ENCODE measurements at places on chromosomes 2 and 18.

DNA sequence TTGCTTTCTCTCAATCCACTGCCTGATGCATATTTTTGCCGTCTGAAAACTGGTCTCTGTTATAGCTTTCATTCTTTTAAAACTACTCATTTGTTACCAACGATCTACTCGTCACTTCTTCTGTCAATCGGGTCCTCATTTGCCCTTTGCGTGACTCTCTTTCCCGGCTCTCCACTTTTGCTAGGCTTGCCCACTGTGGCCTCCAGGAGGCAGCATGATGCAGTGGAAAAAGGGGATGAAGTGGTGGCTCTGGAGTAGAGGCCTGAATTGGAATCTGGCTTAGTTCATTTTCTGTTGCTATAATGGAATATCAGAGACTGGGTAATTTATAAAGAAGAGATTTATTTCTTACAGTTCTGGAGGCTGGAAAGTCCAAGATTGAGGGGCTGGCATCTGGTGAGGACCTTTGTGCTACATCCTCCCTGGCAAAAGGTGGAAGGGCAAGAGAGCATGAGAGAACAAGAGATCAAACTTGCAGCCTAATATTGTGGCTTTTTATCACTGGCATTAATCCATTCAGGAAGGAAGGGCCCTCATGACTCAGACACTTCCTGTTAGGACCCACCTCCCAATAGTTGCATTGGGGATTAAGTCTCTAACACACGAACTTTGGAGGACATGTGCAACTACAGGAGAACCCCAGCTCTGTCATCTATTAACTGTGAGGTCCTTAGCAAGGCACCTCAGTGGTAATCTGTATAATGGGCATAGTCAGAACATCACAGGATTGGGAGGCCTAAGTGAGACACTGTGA lies 15.4 kb downstream of the GDF7 start:
- no peak for DNase-seq

GRCh38 chr2:151228847-151229512 lies 32.7 kb downstream of the RBM43 start:
- DNase-seq: no peak

DNA sequence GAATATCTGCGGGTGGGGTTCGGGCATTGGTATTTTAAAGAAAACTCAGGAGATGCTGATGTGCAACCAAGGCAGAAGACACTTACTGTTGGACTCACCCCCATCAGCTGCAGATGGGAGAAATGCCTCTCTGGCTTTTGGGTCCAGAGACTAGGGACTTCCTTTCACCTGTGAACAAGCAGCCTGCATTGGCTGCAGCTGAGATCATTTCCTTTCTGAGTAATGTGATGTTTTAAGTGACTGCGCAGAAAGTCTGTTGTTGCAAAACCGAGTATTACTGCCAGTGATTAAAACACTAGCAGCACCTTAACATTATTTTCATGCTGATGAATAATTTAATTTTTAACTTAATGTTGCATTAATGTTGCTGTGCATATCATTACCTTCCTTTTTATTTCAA lies 143.0 kb downstream of the TSN start:
- no peak for DNase-seq

- DNase-seq: no peak
Measured at GRCh38 chr2:113888641-113889470, 1.0 kb upstream of the ACTR3 start.

GRCh38 chr2:241852116-241852980 lies 6.3 kb downstream of the PDCD1 start:
- DNase-seq: no peak

- no peak for DNase-seq
Measured at GRCh38 chr2:206241736-206242135, 32.7 kb upstream of the ZDBF2 start.

- DNase-seq: peak; percentile 92
Measured at GRCh38 chr2:26184555-26185303, 11.8 kb downstream of the GAREM2 start.

DNA sequence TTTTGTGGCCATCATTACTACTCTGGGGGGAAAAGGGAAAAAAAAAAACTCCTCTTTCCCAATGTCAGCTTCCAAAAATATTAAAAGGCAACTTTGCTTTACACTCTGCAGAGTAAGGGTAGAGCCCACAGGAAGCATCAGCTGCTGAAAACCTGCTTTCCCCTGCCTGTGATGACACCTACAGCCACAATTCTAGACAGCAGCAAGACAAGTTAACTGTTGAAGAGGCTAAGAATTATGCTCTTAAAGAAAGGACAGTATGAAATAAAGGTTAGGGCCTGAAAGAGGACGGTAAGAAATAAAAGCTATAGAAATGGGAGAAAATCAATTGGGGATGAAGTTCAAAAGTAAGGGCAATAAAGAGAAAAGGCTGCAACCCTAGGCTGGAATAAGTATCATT lies 3.0 kb downstream of the PDE11A start:
- DNase-seq: no peak

- no peak for DNase-seq
Measured at GRCh38 chr2:68926796-68927195, 25.9 kb downstream of the GKN2 start.

DNA sequence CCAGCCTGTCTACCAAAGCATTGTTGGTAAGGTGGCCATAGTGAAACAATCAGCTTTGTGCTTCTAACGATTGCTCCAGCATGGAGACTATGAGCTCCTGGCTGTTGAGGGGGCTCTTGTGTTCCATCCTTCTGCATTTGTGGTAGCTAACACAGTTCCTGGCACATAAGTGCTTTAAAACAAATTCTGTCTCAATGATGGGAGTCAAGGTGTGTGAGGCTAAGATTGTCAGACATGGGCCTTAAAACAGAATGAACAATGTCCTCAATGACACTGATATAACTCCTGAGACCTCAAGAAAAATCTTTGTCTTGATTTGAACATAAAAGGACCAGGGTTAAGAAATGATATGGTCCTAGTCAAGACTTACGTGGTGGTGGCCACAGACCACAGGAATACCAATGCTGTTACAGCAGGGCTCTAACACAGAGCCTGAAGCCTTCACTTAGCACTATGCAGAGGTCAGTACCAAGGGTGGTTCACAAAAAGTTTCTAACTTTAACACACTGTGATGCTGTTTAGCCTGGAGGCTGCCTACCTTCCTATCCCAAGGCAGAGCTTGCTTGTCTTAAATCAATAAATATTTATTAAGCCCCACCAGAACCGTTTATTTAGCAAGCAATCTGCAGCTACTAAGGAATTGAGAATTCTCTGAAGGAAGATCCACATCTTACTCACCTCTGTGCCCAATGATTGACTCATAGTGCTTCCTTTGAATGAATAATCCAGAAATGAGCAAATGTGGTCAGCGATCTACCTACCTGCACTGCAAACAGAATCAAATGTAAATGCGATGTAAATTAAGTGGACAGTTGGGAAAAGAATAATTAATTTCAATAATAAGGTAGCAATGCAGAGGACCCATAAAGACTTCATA lies 35.1 kb downstream of the EVA1A start:
- DNase-seq: no peak

- DNase-seq: peak; percentile 43
Measured at GRCh38 chr2:246489-247144, 17.2 kb downstream of the SH3YL1 start.

GRCh38 chr2:118936936-118937335 lies 5.1 kb upstream of the MARCO start:
- DNase-seq: no peak

DNA sequence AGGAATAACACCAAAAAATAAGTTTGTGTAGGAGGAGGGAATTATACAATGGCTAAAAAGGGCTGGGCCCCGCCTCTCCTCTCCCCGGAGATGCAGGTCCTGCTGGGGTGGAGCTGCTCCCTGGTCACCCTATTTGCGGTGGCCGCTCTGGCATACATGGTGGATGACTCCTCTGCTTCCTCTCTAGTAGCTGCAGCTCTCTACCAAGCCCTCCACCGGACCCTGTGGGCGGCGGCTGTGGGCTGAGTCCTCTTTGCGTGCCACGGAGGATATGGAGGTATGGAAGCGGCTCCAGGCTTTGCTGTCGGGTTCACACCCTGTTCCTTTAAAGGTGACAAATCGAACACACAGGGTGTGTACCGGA lies 77.1 kb upstream of the SEC11C start:
- no peak for DNase-seq

DNA sequence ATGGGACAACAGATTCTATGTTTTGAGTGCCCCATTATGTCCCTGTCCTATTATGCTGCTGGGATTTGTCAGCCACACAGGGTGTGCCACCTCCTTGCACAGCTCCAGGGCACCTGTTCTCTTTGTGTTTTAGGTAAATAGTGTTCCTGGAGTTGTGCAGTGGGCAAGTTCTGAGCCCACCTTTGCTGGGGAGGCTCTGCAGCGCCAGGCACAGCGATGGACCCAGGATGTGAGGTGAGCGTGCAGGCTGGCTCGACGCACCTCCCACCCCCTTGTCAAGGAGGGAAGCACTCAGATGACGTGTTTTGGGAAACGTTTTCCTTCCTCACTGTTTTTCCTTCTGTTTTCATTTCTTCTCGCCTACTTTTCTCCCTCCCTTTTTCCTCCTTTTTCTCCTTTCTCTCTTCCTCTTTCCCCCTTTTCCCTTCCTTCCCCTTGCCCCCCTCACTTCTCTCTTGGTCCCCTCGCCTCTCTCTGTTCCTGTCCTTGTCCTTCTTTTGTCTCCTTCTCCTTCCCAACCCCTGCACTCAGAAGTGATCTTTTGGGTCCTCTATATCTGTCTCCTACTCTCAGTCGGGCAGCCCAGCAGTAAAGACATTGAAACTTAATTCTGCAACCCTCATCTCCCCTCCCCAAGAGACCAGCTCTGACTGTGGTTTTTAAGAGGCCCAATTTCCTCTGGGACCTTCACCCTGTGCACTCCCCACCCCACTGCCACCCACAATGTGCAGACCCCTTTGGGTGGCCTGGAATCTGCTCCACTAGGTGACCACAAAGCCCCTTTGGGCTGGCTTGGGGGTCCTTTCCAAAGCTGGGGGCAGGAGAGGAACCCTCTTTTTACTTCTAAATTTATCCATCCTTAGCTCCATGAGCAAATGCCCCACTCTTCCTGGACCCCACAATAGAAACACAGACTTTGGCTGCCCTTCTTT lies 104.0 kb downstream of the MCFD2 start:
- no peak for DNase-seq

GRCh38 chr2:36655453-36655852 lies 41.1 kb upstream of the VIT start:
- DNase-seq: no peak

DNA sequence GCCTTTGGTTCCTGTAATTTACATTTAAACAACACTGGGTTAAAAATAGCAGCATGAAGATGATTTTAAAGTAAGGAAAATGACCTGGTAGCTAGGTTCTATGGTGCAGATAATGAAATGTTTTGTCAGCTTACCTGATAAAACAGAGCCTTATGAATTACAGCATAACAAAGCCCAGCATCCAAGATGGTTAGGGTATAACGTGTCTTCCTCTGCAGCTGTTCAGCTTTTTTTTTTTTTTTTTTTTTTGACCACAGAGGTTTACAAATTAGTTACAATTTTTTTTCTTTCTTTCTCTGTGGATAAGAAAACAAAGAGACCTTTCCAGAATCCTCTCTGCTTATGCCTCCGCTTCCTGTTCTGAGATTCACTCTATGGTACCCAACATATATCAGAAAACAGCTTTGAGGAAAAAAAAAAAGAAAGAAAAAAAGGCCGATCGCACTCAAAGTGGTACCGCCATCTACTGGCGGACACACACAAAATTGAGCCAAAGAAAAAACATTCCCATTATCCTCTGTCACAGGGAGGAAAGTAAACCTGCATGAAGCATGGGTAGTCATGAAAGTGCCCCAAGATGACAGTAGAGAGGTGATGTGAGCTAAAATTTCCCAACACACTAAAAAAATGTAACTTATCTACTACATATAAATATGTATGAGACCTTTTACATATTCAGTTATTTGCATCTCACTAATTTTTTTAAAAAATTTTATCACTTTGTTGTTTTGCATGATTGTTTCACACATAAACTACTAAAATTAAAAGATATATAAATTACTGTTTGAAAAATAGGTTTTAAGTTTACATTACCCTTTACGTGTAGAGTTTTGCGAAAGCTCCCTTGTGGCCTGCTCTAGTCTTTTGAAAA lies at the start of gene SCN3A:
TSS of gene SCN3A (minus strand) at position 362 of the 871 bp plus-strand sequence. CDS start 27,656 bp downstream, outside the sequence.
- no peak for DNase-seq

GRCh38 chr2:123961576-123961975 lies 63.5 kb upstream of the CNTNAP5 start:
- no peak for DNase-seq

DNA sequence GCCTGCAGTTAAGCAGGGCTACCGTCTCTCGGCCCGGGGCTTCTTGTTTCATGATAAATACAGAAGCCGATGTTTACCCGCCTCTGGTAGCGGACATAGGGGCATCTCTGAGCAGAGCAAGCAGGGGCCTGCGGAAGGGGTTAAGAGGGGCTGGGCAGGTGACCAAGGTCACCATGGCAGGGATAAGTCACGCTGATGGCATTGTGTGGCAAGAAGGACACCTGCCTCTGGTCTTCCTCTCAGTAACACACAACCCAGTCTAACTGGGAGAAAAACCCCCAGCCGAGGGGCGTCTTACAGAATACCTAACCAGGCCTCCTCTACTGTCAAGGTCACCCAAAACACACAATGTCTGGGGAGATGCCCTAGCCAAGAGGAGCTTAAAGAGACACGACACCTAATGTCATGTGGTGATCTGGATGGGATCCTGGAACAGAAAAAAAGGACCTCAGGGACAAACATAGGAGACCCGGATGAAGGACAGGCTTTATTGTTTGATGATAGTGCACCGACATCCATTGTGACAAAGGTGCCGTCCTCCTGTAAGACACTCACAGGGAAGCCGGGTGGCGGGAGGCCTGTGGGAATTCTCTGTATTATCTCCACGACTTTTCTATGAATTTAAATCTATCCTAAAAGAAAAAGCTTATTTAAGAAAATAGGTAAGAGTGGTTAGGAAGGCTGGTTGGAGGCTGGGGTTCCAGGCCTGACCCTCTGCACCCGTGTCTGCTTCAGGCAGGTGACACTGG lies 24.8 kb downstream of the SH3BP4 start:
- no peak for DNase-seq

- no peak for DNase-seq
Measured at GRCh38 chr2:22944143-22944542, 440.8 kb upstream of the KLHL29 start.

GRCh38 chr2:33222309-33222708 lies 254.1 kb upstream of the RASGRP3 start:
- no peak for DNase-seq

DNA sequence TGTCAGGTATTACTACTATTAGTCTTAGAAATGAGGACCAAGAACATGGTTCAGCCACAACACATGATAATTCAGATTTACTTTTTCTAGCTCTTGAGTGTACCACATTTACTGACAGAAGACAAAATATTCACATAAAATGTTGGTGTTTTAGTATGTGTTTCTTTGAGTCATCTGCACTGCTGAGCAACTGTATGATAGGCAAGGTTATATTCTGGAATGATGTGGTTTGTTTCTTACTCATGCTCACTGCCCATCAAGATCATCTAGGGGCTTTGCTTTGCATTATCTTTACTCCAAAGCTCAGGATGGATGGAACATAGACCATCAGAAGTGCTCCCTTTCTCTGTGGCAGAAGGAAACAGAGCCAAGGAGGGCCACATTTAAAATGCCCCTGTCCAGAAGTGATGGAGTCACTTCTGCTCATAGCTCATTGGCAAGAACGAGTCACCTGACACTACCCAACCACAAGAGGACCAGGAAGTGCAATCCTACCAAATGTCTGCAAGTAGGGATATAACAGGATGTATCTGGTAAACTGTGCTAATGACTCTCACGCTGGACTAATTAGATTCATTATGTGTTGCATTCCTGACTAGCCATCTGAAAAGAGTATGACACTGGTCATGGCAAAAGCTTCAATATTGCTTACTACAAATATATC lies 81.5 kb downstream of the DIS3L2 start:
- no peak for DNase-seq

All from activated naive CD4-positive, alpha-beta T cell treated with anti-CD3 and anti-CD28 coated beads, Interleukin-2, amount 10 ng/mL, durations not matched to agents 7 days and 5 days (primary cell).